ENCODE measurements at places on chromosomes 5 and 9.

DNA sequence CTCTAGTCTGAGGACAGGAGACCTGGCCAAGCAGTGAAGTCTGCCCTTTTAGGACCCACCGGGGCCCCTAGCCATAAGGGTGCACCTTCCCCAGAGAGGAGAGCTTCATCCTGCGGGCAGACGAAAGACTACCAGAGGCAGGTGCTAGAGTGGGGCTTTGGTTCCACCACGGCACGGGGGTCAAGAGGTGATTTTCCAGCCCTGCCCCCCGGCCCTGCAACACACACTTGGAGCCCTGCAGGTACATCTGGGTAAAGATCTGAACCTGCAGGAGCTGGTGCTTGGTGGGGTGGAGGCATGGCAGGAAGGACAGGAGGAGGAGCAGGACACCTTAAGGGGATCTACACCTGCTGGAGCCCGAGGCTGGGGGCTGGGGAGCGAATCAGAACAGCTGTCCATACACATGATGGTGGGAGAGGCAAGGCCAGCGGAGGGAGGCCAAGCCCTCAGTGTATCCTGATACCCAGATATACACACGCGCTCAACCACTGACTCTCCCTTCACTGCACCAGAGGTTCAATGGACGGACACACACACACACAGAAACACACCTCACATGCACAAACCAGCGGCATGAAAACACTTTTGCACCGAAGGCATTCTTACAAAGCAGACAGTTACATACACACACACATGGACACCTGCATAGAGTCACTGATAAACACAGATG lies 98.4 kb upstream of the MVB12B start:
- no peak for DNase-seq

DNA sequence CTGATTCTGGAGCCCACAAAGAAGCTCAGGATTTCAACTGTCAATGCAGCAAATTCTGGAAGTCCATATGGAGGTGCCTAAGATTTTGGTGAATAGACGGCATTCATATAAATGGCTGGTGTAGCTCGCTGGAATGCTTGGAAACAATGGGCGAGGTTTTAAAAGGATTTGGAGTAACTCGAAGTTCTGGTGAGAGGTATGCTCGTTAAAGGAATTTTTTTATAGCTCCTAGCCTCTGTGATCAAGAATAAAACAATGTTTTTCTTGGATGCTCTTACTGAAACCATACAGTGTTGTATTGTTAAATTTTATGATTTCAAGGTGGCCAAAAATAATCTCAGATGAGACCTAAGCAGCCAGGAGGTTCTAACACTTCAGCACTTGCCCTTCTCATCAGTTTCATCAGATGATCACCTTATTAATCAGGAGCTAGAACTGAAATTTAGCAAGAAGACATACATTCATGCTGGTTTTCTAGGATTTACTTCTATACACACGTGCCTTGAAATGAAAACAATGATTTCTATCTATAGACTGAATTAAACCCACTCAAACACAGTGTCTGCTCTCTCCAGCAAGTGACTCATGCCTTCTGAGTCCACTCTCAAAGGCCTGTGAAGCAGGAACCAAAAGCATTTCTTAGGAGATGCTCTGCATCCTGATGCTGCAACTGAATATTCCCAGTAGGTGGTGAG lies 79.2 kb downstream of the OTULIN start:
- DNase-seq: no peak

GRCh38 chr5:173962436-173962972 lies 26.5 kb upstream of the C5orf47 start:
- DNase-seq: no peak

DNA sequence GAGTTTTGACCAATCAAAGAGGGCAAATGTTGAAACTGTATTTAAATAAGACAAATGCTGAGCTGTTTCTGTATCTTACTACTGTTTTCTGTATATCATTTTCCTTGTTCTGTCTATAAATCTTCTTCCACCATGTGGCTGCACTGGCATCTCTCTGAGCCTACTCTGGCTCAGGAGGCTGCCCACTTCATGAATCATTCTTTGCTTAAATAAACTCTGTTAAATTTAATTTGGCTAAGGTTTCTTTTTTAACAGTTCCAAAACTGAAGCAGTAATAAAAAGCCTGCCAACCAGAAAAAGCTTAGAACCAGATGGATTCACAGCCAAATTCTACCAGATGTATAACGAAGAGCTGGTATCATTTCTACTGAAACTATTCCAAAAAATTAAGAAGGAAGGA lies 40.2 kb upstream of the TAS2R1 start:
- DNase-seq: no peak

- no peak for DNase-seq
Measured at GRCh38 chr5:38547257-38547656, 9.2 kb downstream of the LIFR start.

DNA sequence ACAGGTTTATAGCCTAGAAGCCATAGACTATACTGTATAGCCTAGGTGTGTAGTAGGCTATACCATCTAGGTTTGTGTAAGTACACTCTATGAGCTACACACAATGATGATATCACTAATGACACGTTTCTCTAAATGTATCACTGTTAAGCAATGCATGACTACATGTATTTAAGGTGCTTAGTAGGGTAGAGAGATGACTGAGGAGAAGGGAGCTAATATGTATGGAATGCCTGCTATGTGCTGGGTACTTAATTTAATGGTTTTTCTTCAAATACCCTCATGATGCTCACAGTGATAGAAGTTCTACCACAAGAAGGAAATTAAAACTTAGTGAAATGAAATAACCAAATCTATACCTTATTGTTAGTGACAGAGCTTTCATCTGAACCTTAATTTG lies 1785.5 kb downstream of the EFNA5 start:
- DNase-seq: no peak

DNA sequence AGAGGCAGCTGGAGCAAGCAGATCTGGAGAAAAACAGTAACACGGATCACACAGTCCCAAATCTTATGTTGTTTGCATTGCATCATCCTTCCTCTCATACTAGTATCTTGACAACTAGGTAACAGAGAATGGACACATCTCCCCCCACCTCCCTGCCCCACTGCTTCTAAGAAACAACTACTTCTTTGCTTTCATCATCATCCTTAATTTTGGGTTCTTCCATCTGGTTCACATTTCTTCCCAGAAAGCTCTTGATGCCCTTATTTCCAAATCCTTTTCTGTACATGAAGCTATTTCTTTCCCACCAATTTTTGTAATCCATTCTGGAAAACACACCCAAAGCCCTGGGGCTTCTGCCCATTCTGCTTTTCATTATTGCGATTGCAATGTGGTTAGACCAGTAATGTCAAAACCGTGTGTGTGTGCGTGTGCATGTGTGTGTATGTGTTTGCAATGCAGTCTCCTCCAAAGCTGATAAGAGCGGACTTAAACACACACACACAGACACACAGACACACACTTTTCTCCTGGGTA lies 254.7 kb upstream of the SLC30A5 start:
- DNase-seq: no peak

DNA sequence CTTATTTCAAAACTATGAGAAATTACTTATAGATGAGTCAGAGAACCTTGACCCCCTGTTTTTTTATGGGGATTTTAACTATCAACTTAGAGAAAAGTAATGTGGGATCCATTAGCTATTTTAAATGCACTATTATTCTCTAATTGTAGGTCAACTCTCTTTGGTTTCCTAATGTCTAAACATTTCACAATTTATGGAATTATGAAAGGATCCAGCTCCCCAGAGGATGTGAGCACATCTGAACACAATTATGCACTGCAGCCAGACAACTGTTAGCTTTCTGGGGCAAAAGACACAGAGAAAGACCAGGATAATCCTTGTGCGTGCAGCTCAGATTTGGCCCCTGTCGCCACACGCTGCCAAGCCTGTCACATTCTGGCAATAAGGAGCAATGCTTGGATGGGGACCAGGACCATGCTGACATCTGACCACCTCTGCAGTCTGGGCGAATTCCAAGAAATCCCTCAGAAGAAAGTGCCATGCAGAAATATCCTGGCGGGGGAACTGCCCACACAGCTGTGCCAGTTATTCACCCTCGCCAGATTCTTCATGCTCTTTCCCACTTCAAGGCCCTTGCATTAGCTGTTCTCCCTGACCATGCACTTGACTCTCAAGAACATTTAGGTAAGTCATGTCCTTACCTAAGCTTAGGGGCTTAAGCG lies 22.2 kb upstream of the CMBL start:
- DNase-seq: no peak

GRCh38 chr9:134492721-134493460 lies 148.7 kb upstream of the COL5A1 start:
- no peak for DNase-seq

DNA sequence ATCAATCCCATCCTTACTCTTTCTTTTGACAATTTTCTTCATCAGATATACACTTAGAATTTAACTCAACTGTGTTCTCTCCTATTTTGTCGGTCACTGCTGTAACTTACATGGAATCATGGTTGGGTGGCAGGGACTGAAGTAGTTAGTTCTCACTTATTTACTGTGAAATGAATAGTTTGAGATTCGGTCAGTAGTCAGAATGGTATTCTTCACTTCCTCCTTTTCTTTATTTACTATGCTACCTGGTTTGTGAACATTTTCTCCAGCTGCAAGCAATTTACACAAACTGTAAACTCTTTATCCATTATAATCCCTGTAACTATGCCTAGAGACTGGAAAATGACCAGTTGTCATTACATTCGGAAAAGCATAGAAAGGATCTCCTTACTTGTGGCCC lies 41.5 kb upstream of the GDNF start:
- DNase-seq: no peak

GRCh38 chr9:137034039-137034708 lies 2.3 kb upstream of the FUT7 start:
- DNase-seq: no peak

DNA sequence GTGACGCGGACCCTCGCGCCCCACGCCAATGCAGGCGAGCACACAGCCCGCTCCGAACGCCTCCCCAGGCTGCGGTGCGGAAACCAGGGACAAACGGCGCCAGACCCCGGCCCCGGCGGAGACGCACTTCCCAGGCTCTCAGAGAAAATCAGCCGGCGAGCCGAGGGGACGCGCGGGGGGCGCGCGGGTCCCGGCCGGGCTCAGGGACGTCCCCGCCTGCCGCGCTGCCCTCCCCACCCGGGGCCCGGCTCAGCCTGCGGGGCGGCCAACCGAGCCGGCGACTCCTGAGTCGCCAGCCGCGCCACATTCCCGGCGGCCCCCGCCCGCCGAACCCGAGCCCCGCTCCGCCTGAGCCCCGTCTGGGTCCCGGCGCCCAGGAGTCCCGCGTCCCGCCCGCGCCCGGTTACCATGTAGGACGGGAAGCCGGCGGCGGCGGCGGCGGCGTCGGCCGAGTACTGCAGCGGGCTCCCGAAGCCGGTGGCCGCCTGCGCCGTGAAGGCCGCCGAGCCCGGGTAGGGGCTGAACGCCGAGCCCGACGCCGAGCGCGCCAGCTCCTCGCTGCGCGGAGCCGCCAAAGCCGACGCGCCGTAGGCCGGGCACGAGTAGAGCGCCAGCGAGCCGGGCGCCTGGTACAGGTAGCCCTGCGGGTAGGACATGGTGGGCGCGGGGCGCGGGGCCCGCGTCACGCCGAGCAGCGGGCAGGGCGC lies 566 bp downstream of the IRX2 start:
- no peak for DNase-seq

DNA sequence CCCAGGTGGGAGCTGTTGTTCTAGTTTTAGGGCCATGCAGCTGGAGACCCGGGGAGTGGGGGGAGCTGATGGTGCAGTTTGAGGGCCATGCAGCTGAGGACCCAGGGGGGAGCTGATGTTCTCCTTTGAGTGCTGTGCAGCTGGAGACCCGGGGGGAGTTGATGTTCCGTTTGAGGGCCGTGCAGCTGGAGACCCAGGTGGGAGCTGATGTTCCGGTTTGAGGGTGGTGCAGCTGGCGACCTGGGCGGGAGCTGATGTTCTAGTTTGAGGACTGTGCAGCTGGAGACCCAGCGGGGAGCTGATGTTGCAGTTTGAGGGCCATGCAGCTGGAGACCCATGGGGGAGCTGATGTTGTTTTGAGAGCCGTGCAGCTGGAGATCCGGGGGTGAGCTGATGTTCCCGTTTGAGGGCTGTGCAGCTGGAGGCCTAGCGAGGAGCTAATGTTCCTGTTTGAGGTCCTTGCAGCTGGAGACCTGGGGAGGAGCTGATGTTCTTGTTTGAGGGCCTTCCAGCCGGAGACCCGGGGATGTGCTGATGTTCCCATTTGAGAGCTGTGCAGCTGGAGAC lies 14.6 kb downstream of the PDCD6 start:
- DNase-seq: no peak

DNA sequence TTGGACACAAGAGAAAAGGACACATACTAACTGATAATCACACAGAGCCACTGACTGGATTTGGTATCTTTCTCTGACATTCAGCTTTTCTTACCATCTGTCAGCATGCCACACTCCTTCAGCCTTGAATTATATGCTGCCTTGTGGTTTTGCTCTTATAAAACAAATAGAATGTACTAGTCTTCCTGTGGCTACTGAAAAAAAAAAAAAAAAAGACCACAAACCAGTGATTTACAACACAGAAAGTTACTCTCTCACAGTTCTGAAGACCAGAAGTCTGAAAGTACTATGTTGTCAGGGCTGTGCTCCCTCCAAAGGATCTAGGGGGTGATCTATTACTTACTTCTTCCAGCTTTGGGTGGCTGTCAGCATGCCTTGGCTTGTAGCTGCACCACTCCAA lies 82.3 kb downstream of the THBS4 start:
- no peak for DNase-seq

GRCh38 chr5:128155776-128156175 lies 72.2 kb downstream of the SLC12A2 start:
- no peak for DNase-seq

DNA sequence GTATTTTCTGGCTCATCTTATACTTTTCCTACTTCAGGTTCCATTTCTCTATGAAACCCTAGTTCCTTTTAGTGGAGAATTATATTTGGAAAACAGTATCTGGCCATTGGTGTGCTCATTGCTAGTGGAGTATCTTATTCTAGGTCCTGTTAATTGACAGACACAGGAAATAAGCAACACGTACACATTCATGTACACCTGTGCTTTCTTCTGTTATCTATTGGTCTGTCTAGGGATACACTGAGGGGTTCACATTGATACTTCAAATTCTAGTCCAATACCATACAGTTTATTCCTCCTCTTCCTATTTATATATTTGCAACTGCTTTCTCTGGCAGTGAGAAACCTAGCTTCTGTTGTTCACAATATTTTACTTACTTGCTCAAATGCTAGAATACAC lies 110.2 kb downstream of the FER start:
- DNase-seq: no peak

- no peak for DNase-seq
Measured at GRCh38 chr5:170896779-170897178, 35.0 kb downstream of the RANBP17 start.
